ENCODE measurements at places on chromosomes 2 and 18. TPM values are rescaled to one million over a fixed set of nuclear protein-coding genes. Genes with fewer than 3 reads are reported as not detected.

The ZNF512 gene
- polyA plus RNA-seq: 59.5 TPM

The UCN gene
- 4.0 TPM for polyA plus RNA-seq

The REG3A gene
- not detected for polyA plus RNA-seq

The GDF7 gene
- 1.4 TPM for polyA plus RNA-seq

The BUB1 gene
- polyA plus RNA-seq: 12.0 TPM

The ASXL3 gene
- 12.1 TPM for polyA plus RNA-seq

The MOGAT1 gene
- polyA plus RNA-seq: not detected

The ABCG5 gene
- 0.38 TPM for polyA plus RNA-seq

The FBXO36 gene
- 6.8 TPM for polyA plus RNA-seq

The ACP1 gene
- polyA plus RNA-seq: 118 TPM

The SLC4A3 gene
- polyA plus RNA-seq: 56.8 TPM

The TMEM178A gene
- polyA plus RNA-seq: 55.8 TPM

The ANKRD30B gene
- polyA plus RNA-seq: 2.2 TPM

The C1QL2 gene
- 0.48 TPM for polyA plus RNA-seq

The VWA3B gene
- 2.4 TPM for polyA plus RNA-seq

The TRIM43 gene
- polyA plus RNA-seq: not detected

The EML6 gene
- polyA plus RNA-seq: 22.6 TPM

The ERMN gene
- 35.1 TPM for polyA plus RNA-seq

The HOXD13 gene
- not detected for polyA plus RNA-seq
